ENCODE measurements at places on chromosomes 6 and 20. TPM values are rescaled to one million over a fixed set of nuclear protein-coding genes. Genes with fewer than 3 reads are reported as not detected.

C6orf163 gene
- 2.2 TPM for total RNA-seq

FAM110A gene
- 3.9 TPM for total RNA-seq

RAB23 gene
- 50.6 TPM for total RNA-seq

CLVS2 gene
- under 0.01 TPM for total RNA-seq

Measured in smooth muscle cell of trachea (primary cell).